IPS DF 6.9 (cell line): ENCODE measurements at places on chromosomes 5 and 9.
A peak's percentile ranks its signal among the peaks of the same experiment; 100 is the strongest.

- no peak for DNase-seq
These were observed 53.8 kb upstream of the ARAP3 start for GRCh38 chr5:141735823-141736222.

- no peak for DNase-seq
These were observed 49.6 kb upstream of the ANKRD31 start for GRCh38 chr5:75286211-75286773.

GRCh38 chr5:172173564-172174153 is 14.4 kb downstream of the STK10 start:
- no peak for DNase-seq

GRCh38 chr5:169650701-169651331 is 13.7 kb downstream of the DOCK2 start:
- DNase-seq, result no peak

DNA sequence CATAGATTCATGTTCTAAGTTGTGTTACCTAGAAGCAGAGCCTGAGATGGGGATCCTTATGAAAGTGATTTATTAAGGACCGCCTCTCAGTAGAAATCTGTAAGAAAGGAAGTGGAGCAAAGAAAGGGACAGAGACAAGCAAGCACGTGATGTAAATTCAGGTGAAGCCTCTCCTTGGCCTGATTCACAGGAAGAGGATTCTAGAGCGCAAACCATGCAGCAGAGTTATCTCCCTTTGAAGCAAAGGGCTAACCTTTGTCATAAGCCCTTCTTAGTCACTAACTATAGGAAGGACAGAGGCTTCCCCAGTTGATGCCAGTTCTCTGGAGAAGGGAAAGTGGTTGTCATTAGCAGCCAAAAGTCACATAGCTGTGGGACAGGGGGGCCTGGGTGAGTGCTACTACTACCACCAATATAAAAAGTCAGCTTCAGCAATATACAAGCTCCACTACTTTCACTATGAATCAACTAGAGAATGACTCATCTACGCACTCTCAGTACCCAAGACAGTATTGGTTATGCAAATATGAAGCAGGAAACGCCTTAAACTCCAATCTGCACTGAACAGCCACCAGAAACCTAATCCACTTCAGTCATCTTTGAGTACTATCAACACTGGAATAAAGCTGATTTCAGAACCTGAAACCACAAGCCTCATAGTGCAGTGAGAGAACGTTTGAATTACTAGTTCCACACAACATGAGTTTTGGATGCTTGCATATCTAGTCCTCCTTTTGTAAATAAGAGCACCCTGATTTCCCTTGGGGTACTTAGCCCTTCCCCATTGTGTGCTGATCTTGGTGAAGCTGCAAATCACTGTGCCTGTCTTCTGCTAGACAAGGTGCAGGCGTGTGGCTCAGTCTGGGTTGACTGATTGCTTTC is 162.7 kb downstream of the ZNF608 start:
- DNase-seq, result no peak

- DNase-seq, result no peak
These were observed 514.2 kb downstream of the SPOCK1 start for GRCh38 chr5:136984772-136985446.

- no peak for DNase-seq
These were observed 115.9 kb upstream of the LPAR1 start for GRCh38 chr9:111154081-111154562.

DNA sequence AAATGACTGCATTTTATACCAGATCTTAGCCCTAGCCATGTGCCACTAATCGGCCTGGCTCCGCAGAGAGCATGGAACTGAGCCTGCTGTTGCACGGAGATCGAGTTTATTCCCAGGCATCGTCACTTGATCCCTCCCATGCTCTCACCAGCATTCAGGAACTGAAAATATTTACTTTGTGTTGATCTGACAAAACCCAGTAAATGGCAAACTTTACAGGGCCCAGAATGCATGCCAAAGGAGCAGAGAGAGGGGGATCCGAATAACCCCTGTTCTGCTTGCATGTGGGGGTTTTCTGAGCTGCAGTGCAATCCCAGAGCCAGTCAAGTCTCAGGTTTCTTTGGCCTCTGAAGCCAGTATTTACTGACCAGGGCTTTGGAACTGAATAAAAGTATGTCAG is 87.3 kb downstream of the GAS1 start:
- DNase-seq, result no peak

GRCh38 chr9:15837079-15837679 is 284.3 kb downstream of the CCDC171 start:
- DNase-seq, result peak; percentile 33

- no peak for DNase-seq
These were observed 6.9 kb upstream of the TRIO start for GRCh38 chr5:14136228-14136627.

- no peak for DNase-seq
These were observed 115.2 kb upstream of the RAPGEF1 start for GRCh38 chr9:131854896-131855613.

- no peak for DNase-seq
These were observed 75.8 kb upstream of the IER5L start for GRCh38 chr9:129253803-129254381.

DNA sequence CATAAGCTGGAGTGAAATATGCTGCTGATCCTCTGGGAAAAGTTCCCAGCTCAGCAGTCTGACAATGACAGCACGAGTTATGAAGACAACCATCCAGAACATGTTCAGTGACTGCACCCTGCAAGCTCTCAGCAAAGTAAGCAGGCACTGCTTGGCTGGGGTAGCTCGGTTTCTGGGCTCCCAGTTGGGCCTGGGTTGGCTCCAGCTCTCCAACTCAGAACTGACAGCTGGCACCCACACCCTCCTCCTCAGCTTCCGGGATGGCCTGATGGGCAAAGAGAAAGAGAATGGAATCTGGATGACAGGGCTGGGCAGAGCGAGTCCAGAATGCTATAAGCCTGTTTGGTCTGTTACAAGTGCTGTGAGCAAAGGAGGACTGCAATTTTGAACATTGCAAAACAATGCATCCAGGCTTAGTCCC is 185.0 kb downstream of the CSNK1G3 start:
- DNase-seq, result no peak

DNA sequence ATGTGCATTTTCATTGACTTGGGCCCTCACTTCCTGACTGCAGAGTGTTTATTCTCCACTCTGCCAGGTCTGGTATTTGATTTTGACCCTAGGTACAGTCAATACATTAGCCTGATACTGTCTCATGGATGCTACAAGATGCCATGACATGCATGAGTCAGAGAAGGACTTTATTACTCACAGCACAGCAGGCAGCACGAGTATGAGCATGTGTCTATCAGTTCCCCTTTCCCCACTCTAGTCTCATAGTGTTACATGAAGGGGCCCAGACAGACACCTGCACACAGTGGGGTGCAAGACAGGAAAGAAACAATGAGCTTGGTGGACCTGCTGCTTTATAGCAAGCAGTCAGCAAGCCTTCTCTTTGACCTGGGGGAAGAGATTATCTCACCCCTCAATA is 19.6 kb downstream of the ITGA2 start:
- DNase-seq, result no peak

- no peak for DNase-seq
These were observed 20.1 kb downstream of the RANBP3L start for GRCh38 chr5:36281626-36282025.

- no peak for DNase-seq
These were observed 182.4 kb upstream of the S1PR3 start for GRCh38 chr9:88808761-88809354.

GRCh38 chr5:139495638-139496435 is 13.3 kb upstream of the STING1 start:
- no peak for DNase-seq

DNA sequence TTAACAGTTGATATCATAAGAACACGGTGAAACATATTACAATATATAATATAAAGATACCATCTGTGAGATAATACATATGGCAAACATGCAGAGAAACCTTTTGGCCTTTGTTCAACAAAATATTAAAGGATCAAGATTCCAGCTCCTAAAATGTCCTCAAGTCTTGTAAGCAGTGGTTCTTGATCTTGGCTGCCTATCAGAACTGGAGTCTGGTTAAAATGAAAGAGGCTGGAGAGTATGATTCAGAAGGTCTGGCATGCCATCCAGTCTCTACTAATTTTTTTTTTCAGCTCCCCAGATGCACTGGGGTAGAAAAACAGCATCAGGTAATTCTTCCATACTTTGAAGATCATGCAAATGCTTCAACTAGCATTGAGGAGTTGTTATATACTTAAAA is 83.2 kb downstream of the TNC start:
- DNase-seq, result no peak

DNA sequence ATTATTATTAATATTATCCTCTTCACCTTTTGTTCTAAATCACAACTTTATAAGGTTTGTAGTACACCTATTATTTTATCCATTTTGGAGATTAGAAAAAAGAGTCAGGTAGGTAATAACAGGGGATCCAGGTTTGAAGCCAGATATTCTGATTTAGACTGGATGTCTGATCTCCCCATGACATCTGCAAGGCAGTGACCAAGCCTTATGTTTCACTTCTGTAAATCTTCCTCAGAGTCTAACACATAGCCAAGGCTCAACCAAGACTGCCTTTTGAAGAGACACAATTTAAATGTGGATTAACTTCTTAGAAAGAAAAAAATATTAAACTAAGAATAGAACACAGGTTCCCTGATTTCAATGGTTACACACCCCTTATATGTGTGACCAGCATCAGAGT is 44.2 kb downstream of the CETN3 start:
- no peak for DNase-seq

- no peak for DNase-seq
These were observed 122.7 kb downstream of the ARL15 start for GRCh38 chr5:54187694-54188093.

GRCh38 chr9:71975833-71976232 is 64.4 kb downstream of the C9orf85 start:
- no peak for DNase-seq

- peak; percentile 76 for DNase-seq
These were observed 187.5 kb downstream of the TMEM38B start for GRCh38 chr9:105881654-105882349.

DNA sequence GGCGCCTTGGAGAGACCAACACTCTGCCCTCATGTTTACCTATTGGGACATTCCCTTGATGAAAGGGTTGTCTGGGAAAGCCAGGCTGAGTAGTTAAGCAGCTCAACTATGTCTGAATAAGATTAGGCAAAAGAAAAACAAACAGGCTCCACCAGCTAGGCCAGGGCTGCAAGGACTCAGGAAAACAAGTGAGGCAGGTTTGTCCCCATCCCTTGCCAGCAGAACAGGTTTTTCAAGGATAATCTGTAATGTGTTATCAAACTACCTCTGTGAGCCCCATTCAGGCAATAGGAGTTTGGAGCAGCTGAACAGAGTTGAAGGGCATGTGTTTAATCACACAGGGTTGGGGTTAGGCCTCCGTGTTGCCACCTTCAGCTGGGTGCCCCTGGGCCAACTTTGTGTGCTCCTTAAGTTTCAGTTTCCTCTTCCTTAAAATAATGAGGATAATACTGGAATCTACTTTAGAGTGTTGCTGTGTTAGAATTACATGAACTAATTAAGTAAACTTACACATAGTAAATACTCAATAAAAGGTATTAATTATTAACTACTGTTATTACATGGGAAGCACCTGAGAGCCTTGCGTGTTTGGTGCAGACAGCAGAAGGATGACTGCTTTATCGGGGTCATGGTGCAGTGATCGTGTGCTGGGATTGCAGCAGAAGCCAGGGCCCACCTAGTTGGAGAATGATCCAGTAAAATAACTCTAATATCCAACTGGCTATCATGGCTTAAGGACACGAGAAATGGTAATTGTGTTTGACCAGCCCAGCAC is 72.1 kb upstream of the ATP10B start:
- no peak for DNase-seq

- no peak for DNase-seq
These were observed 104.5 kb upstream of the LHFPL2 start for GRCh38 chr5:78753093-78753531.

DNA sequence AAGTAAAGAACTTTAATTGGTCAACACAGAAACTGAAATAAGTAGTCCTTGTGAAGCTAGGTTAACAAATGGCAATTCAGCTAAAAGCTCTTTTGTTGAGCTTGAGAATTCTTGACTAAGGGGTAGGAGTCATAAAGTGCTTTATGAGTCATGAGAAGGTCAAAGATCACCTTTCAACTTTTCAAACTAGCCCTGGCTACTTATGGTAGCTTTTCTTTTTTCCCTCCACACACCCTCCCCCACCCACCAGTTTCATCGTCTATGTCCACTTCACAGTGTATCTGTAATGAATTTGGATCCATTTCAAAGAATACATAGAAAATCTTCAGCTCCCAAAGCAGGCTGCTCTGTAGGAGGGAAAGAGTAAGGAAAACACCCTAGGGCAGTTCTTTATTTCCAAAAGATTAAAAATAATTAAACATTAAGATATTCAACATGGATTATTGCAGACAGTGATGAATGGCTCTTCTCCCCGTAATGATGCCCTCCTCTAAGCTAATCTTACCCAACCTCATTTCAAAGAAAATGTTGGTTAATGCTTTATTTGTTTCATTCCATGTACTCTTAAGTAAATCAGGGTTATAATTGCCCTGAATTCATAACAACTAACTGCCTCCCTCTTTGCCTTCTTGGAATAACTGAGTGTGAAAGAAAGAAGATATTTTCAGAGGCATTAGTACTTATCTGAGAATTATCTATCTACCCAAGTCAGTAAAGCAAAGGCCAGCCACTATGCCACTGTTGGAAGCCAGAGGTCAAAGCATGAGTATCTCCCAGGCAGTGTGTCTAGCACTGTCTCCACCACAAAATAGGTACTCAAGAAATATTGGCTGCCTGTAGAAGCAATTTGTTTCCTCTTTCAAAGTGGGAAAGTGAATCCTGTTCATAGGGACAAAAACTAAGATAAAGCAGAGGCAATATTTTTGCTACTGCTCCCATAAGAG is 290.6 kb downstream of the PIK3R1 start:
- DNase-seq, result no peak

- DNase-seq, result no peak
These were observed 20.4 kb downstream of the IL12B start for GRCh38 chr5:159309689-159310433.

DNA sequence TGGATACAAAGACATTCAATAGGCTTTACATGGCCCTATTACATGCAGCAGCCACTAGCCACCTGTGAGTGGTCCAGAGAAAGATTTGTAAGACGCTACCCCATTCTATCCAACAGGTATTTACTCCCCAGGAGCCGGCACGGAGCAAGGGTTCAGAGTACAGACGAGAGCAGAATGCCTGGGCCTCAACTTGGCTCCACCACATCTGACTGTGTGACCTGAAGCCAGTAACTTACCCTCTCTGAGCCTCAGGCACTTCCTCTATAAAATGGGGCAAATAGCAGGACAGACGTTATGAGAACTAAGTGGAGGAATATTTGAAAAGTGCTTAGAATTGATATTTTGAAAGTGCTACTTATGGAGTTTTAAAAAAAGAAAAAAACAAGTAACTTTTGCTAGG is 100.0 kb downstream of the TLE1 start:
- DNase-seq, result no peak

- no peak for DNase-seq
These were observed 92.3 kb upstream of the COL5A1 start for GRCh38 chr9:134549336-134549735.

- no peak for DNase-seq
These were observed 64.5 kb downstream of the TMEM161B start for GRCh38 chr5:88203981-88204750.

- no peak for DNase-seq
These were observed 9.8 kb upstream of the CPLX2 start for GRCh38 chr5:175861337-175862130.

- no peak for DNase-seq
These were observed 790.1 kb downstream of the EFNA5 start for GRCh38 chr5:106880656-106881055.

GRCh38 chr5:31921852-31922305 is 252.2 kb downstream of the GOLPH3 start:
- DNase-seq, result no peak

- no peak for DNase-seq
These were observed 161.9 kb downstream of the TRIO start for GRCh38 chr5:14305045-14305444.
